ENCODE measurements at places on chromosomes 12 and 14.

DNA sequence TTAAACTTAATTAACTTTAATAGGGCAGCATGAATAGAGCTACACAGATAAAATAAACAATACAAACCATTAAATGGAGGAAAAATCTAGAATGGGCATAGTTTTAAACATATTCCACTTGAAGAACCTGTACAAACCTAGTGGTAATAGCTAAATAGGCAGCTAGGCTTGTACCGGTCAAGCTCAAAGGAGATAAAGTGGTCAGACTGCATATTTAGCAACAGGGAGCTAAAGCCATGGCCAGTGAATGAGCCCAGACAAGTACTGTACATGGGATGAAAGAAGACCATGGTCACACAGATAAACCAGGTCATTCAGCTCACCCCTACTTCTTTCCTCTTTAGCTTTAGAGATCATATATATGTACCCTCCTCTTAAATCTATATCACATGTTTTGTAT lies 186.6 kb upstream of the KRR1 start:
- no peak for DNase-seq

DNA sequence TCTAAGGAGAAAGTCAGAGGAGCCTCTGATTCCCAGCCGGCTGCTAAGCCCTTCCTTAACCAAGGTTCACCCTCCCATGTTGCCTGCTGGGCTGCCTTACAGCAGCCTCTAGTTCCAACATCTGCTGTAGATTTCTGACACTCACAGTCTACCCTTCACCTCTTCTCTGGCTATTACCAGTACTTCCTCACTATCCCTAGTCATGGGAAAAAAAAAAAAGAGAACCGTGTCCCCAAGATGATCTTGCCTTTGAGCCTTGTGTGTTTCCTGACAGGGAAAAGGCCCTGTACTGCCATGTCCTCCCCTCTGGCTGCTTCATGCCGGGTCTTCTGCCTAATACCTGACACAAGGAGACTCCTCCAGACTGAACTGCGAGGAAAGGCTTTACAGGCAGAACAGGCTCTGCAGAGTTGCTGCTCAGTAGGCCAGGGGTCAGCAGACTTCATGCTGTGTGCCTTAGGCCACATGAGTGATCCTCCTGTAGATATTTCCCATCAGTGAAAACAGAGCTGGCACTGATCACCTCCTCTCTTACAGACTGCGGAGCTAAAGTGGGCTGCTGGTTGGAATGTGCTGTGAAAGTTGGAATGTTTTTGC lies 46.8 kb downstream of the PRKCH start:
- DNase-seq, result no peak

GRCh38 chr12:69553628-69554248 lies 31.5 kb upstream of the CCT2 start:
- peak; percentile 35 for DNase-seq

DNA sequence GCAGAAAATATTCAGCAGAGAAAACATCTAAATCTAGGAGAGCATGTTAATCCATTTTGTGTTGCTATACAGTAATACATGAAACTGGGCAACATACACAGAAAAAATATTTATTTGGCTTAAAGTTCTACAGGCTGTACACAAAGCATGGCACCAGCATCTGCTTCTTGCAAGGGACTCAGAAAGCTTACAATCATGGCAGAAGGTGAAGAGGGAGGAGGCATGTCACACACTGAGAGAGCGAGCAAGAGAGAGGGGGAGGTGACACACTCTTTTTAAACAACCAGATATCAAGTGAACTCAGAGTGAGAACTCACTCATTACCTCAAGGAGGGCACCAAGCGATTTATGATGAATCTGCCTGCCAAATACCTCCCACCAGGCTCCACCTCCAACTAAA lies 94.2 kb upstream of the CNOT2 start:
- DNase-seq, result no peak

- no peak for DNase-seq
Observed at GRCh38 chr12:7859552-7859951, 13.2 kb downstream of the SLC2A14 start.

- no peak for DNase-seq
Observed at GRCh38 chr12:104680491-104680890, 223.7 kb downstream of the CHST11 start.

- DNase-seq, result no peak
Observed at GRCh38 chr12:132429946-132430643, 59.9 kb upstream of the FBRSL1 start.

GRCh38 chr14:90579816-90580215 lies 183.0 kb downstream of the CALM1 start:
- DNase-seq, result no peak

- no peak for DNase-seq
Observed at GRCh38 chr14:90797451-90797850, 18.8 kb downstream of the TTC7B start.

- no peak for DNase-seq
Observed at GRCh38 chr14:94914191-94914590, 144.3 kb upstream of the GSC start.

GRCh38 chr14:20539906-20540305 lies 20.9 kb downstream of the RNASE9 start:
- DNase-seq, result no peak

DNA sequence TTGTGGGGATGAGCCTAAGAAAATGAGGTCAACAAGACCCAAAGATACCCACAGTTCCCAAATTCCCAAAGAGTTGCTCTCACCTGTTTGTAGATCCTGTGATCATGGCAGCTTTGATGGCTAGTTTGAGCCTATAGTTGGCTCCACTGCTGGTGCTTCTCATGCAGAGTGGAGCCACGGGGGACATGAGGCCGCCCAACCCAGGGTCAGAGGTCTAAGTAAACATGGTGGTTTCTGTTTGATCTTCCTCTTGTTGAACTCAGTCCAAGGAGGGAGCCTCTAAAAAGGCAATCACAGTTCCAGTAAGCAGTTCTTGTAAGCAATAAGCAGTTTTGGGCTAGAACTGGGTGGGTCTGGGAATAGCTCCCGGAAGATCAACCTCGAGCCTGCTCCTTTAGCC lies 125.6 kb upstream of the DHRS4 start:
- no peak for DNase-seq

GRCh38 chr14:33933386-33933933 lies 17.4 kb downstream of the EGLN3 start:
- no peak for DNase-seq

Measured in HTR-8/SVneo (cell line).